ENCODE measurements at places on chromosomes 1 and 21.
A peak's percentile ranks its signal among the peaks of the same experiment; 100 is the strongest.

GRCh38 chr1:3919706-3920105, 19.6 kb upstream of the C1orf174 start:
- no peak for DNase-seq

- DNase-seq: no peak
Observed at GRCh38 chr1:162463021-162463420, 34.6 kb upstream of the UHMK1 start.

DNA sequence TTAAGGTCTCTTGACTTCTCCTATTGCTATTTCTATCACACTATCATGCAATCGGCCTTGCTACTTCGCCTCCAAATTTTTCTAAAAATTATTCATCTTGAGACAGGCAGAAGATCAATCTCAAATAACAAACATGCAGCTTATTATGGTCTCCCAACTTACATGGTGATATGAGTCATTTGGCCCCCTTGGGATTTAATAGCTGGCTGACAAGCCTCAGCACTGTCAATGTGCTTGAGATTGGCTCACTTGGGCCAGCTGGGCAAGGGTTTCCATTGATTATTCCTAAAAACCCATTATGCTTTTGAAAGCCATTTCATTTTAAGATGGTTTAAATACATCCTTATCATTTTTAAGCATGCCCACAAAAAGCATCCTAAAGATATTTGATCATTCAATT, 224.5 kb upstream of the NFIA start:
- DNase-seq: no peak

DNA sequence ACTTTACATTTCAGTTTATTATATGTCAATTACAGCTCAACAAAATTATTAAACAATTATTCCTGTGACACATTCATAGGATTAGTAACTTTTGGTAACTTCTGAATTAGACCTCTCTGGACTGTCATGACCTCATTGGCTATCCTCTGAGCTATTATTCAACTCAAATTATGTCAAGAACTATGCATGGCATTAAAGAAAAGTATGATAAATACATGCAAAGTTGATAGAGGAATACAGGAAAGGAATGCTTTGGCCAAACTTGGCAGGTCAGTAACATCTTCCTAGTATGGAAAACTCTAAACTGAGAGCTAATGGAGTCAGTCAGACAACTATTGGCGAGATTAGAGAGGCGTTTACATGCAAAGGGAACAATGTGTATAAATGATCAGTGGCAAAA, 158.4 kb downstream of the DUSP10 start:
- DNase-seq: no peak

GRCh38 chr1:47417170-47418044, 1.3 kb downstream of the FOXE3 start:
- no peak for DNase-seq

- DNase-seq: no peak
Observed at GRCh38 chr1:67434491-67434890, 4.3 kb upstream of the SERBP1 start.

DNA sequence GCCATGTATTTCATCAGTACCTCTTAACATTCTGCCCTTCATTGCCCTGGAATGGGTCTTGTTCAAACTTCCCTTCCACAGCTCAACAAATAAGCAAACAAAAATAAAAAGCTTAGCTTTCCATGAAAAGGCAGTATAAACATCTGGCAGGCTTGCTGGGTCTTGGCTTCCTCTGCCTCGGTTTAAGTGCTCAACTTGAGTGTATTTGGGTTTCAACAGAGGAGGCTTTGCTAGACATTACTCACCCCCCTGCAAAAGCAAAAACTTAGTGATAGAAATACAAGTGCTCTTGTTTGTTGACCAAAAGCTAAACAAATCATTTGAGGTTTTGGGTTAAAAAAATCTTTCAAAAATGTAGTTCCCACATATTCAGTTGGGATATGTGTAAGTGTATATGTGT, 518.5 kb downstream of the PLPP3 start:
- no peak for DNase-seq

GRCh38 chr1:160537714-160538665, 14.9 kb upstream of the SLAMF6 start:
- DNase-seq: no peak

DNA sequence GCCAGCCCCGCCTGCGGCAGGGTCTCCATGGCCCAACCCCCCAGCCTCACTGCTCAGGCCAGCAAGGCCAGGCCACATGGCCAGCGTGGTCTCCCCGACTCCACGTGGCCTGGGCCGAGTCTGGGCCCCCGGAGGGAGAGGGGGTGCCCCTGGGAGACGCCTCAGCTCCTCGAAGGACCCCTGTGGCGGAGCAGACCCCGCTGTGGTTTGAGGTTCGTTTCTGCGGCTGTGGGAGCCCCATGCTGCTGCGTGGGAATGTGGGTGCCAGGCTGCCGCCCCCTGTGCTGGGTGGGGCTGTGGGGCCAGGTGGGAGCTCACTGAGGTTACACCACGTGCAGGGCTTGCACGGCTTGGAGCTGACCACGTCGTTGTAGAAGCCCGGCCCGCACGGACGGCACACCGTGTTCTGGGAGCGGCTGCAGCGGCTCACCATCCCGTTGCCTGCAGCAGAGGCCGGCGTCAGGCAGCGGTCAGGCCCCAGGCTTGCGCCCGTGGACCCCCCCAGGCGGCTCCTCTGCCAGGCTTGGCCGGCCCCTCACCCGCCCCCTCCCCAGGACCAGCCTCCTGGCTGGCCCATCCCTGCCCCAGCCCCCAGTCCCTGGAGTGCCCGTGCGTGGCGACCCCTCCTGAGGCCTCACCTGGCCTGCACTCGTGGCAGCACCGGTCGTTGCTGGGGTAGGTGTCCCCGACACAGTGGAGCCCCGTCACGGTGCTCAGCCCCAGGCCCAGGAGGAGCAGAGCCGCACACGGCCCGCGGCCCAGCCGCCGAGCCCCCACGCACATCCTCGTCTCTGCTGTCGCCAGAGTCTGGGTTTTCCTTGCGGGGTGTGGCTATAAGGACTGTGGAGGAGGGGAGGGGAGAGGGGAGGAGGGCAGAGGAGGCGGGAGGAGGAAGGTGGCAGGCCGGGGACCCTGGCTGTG, at the start of gene TNFRSF4:
TSS of gene TNFRSF4 (minus strand) at position 809 of the 921 bp plus-strand sequence. CDS start at position 783, 26 bp downstream.
- DNase-seq: peak; percentile 54

DNA sequence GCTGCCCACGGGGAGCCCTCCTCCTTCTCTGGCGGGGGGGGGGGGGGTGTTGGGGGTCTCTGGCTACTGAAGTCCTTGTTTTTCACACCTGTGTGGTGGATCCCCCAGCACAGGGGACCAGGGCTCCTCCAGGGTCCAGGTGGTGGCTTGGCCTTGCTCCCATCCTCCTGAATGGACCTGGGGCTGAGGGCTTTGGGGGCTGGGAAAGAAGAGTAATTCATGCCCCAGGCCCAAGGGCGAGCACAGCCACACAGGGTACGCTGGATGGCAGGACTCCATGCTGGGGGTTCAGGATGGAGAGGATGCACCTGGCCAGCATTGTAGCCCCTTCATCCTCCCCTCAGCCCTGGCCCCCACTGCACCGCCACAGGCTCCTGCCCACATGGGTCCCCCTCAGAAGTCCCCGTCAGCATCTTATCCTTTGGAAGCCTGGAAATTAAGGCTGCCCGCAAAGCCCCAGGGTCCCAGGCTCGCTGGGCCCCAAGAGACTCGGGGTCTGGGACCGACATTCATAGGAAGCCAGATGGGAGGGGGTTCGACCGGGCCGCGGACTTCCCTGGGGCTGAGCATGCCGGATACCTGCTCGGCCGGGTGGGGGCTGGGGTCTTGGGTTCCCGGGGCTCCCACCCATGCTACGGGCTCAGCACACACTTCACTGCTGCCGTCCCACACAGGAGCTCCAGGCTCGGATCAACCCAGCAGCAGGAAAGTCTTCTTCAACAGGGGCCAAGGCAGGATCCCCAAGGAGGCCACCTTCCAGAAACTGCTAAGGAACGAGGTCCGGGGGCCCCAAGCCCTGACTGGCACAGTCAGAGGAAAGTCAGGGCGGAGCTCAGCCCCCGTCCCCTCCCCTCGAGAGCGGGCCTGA, 49.0 kb upstream of the ACTRT2 start:
- DNase-seq: no peak

GRCh38 chr21:42122808-42123207, 51.7 kb downstream of the UMODL1 start:
- DNase-seq: no peak

GRCh38 chr1:172719066-172719627, 60.2 kb downstream of the FASLG start:
- DNase-seq: no peak

DNA sequence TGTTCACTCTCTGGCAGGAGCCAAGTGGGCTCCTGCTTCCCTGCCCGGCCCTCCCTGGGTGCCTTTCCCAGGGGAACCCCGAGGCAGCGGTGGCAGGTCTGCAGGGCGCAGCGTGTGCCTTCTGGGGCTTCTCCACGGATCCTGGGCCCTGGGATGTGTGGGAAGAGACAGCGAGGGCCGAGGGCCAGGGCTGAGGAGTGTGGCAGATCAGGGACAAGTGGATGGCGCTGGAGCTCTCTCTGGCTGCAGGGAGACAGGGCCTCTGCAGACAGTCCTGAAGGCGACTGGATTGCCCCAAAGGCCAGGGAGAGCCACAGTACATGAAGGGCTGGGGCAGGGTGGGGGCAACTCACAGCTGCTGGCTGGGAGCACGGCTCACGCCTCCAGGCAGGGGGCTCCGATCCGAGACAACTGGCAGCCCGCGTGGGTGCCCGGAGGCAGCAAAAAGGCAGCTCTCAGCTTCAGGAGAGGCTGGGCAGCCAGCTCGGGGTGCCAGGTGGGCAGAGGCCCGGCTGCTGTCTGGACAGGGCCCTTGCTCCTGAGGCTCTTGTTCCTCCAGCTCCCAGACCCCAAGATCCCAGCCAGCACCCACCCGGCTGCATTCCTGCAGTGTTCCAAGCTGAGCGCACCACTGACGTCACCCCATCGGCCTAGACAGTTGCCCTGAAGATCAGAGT, 16.0 kb downstream of the MORN1 start:
- no peak for DNase-seq

DNA sequence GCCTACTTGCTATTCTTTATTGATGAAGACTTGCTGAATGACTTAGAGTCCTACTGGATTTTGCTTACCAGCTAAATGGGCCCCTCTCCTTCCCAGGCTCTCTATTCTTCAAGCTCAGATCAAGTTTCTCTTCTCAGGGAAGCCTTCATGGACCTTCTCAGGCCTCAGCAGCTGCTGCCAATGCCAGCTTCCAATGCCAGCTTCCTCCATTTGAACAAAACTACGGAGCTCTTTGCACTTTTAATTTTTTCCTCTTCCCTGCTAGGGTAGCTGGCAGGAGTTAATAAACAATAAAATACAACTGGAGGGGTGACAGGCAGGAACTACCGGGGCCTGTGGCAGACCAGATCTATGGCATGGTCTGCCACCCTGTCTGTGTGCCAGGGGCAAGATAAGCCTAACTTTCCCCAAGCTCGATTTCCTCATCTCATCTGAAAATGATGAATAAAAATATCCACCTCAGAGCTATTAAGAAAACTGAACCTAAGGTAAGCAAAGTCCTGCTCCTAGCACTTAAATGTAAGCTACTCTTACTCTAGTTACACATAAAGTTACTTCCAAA, 995 bp upstream of the IPO13 start:
- no peak for DNase-seq

DNA sequence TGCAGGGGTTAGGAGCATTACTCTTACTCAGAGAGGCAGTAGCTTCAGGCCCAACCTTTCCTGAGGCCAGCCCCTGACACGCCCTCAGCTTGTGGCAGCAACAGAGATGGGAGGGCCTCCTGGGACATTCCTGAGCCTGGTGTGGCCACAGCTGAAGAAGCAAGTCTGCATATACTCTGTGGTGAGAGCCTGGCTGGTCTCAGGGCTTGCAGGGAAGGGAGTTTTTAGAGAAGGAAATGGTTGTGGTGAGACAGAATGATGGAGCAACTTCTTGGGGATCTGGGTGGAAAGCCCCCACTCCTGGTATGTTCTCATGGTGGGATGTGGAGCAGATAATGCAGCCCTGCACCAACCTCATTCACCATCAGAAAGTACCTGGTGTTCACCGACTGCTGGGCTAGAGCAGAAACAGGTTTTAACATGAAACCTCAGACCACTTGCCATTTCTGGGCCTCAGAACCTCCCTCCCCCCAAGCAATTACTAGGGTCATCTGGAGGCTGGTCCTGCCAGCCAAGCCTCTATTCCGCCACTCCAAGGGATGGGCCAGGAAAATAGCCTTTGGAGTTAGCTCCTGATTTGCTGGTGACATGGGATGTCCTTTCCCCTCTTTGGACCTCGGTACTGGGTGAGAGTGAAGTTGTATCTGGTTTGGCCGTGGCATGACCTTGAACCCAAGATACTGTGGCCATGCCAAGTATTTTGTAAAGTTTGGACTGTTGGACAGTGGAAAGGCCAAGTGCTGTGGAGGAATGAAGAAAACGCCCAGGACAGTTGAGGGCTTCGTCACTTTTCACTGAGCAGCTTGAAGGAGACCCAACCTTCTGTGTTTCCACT, 28.1 kb upstream of the RNF19B start:
- DNase-seq: peak; percentile 60

GRCh38 chr1:59506952-59507351, 210.1 kb downstream of the FGGY start:
- DNase-seq: peak; percentile 53

- DNase-seq: no peak
Observed at GRCh38 chr1:36753451-36753850, 270.7 kb upstream of the CSF3R start.

GRCh38 chr1:205636732-205637131, 4.9 kb upstream of the ELK4 start:
- DNase-seq: no peak

DNA sequence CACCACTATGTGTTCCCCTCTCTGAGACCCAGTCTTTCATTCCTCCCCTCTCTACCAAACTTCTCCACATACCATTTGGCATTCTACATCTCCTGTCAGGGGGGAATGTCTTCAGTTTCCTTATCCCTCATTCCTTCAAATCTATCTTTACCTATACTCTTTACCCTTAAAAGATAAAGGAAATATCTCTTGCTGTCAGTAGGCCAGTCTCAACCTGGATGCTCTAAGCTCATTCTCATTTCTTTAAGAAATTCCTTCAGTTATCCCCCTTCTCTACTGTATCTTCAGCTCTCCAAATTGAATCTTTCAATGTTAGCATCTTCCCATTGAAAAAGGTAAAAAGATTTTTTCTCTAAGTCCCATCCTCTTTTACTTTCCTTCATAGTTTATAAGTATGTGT, 6.5 kb downstream of the RO60 start:
- DNase-seq: no peak

DNA sequence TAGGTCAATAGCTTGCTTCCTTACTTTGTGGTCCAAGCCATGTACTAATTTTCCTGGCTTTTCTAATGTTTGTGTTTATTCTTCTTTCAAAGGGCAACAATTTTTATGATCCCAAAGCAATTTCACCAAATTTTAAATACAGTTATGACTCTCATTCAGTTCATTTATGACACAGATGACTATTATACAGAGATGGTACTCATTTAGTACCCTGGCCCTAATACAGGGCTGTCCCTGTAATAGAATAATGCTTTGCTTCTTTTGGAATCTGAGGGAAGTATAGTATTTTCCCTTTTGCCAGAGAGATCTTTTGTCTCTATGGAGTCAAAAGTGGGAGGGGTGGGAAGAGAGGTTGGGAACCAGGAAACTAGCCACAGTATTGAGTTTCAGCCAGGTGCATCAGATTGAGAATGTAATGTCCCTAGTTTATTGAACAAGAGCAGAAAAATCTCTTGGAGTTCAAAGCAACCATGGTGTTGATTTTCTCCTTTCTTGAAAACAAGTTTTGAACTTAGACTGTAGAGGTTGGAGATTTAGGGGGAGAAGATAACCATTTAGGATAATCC, 20.4 kb downstream of the DENND2D start:
- no peak for DNase-seq

- DNase-seq: peak; percentile 7
Observed at GRCh38 chr1:193031431-193031830, 27.7 kb downstream of the UCHL5 start.

GRCh38 chr1:205590777-205591513, 40.9 kb downstream of the ELK4 start:
- no peak for DNase-seq

All from CD4-positive, alpha-beta T cell treated with Interleukin-1 beta for 1 hour (primary cell).